ENCODE measurements at places on chromosomes 6 and 20.
A peak's percentile ranks its signal among the peaks of the same experiment; 100 is the strongest.

- H3K27me3 ChIP-seq: no peaks in the 10 kb centered on the region
- no peak overlapping the region for H3K4me3 ChIP-seq
- peaks cover 20% of the 10 kb centered on the region for H3K36me3 ChIP-seq
- no peak for DNase-seq
- peaks cover 19% of the 10 kb centered on the region for H3K4me1 ChIP-seq
These were observed 198.1 kb upstream of the UST start for GRCh38 chr6:148548749-148549140.

- no peak overlapping the region for H3K4me3 ChIP-seq
- H3K27ac ChIP-seq: no peak overlapping the region
- DNase-seq: no peak
- H3K27me3 ChIP-seq: no peaks in the 10 kb centered on the region
These were observed 9.3 kb downstream of the IP6K3 start for GRCh38 chr6:33737267-33738026.

GRCh38 chr6:16148498-16148897, 19.6 kb downstream of the MYLIP start:
- no peak overlapping the region for H3K27ac ChIP-seq
- no peak overlapping the region for H3K4me3 ChIP-seq
- no peaks in the 10 kb centered on the region for H3K27me3 ChIP-seq
- peaks cover 29% of the 10 kb centered on the region for H3K36me3 ChIP-seq
- DNase-seq: peak; percentile 68
- peaks cover 4% of the 10 kb centered on the region for H3K4me1 ChIP-seq

GRCh38 chr6:154715446-154715845, 17.8 kb upstream of the SCAF8 start:
- DNase-seq: no peak
- H3K27ac ChIP-seq: no peak overlapping the region
- H3K4me3 ChIP-seq: no peak overlapping the region
- H3K27me3 ChIP-seq: no peaks in the 10 kb centered on the region
- H3K4me1 ChIP-seq: no peaks in the 10 kb centered on the region

- H3K4me3 ChIP-seq: peak overlapping the region; percentile 3
- peak overlapping the region; percentile 15 for H3K27ac ChIP-seq
- no peaks in the 10 kb centered on the region for H3K4me1 ChIP-seq
- DNase-seq: peak; percentile 69
- no peaks in the 10 kb centered on the region for H3K36me3 ChIP-seq
These were observed 89.8 kb upstream of the PRSS16 start for GRCh38 chr6:27157459-27158315.

DNA sequence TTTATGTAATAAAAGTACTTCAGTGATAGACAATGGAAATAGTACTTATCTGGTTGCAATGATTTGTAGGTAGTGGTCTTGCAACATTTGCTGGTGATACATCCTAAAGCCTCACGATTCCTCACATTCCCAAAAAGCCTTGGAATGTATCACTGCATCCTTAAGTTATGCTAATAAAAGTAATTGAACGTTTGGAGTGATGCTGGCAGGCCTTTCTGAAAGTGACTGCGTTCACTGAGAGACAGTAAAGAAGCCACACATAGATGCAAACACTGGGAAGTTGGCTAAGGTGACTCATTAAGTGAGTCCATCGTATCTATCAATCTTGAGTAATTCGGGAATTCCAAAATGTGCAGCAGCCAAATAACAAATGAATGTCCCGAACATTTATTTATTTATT, 444.1 kb upstream of the SOX4 start:
- no peaks in the 10 kb centered on the region for H3K27me3 ChIP-seq
- H3K36me3 ChIP-seq: no peaks in the 10 kb centered on the region
- H3K27ac ChIP-seq: no peak overlapping the region
- no peaks in the 10 kb centered on the region for H3K4me1 ChIP-seq
- no peak for DNase-seq

DNA sequence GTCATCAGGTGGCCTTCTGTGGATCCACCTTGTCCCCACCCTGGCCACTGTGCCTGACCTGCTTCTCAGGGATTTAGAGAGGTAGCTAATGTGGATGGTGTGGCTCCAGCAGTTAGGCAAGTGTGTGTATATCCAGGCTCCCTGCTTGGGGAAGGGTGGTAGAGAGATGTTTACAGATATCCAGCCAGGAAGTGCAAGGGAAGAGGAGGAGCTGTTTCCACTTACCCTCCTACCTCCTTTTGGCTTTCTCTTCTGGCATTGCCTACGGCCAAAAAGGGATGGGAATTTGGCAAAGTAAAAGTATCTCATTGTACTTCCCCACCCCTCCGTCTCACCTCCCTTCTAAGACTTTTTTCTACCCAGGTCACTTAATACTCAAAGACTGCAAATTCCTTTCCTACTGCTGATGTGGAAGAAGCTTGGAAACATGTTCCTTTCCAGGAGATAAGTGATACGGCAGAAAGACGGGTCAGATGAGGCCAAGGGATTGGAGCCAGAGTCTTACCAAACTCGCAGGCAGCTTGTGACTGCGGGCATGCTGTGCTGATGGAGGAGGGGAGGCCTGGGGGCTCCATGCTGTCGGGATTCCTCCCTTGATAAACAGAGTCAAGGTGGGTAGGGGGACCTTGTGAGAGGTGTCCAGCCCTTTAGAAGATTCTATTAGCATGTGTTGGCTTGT, 253.4 kb downstream of the PRL start:
- DNase-seq: no peak
- peaks cover 1% of the 10 kb centered on the region for H3K36me3 ChIP-seq
- no peak overlapping the region for H3K4me3 ChIP-seq
- no peaks in the 10 kb centered on the region for H3K4me1 ChIP-seq
- peak overlapping the region; percentile 74 for H3K27ac ChIP-seq

- no peaks in the 10 kb centered on the region for H3K4me1 ChIP-seq
- H3K36me3 ChIP-seq: no peaks in the 10 kb centered on the region
- DNase-seq: peak; percentile 46
- peak within 1 kb of the TSS; percentile 54 for H3K4me3 ChIP-seq
- no peaks in the 10 kb centered on the region for H3K27me3 ChIP-seq
These were observed at the start of gene PPP1R16B for GRCh38 chr20:38805502-38805957. TSS of gene PPP1R16B (plus strand) at chr20:38805697. CDS start at chr20:38835926, 30,229 bp downstream.

Data from lung (tissue), 17 donors.